Stimulated activated CD4-positive, alpha-beta T cell treated with anti-CD3 and anti-CD28 coated beads, Interleukin-1b, Interleukin-23, amount 100 ng/mL, for 1 hour (primary cell): ENCODE measurements at places on chromosomes 5 and 9.

DNA sequence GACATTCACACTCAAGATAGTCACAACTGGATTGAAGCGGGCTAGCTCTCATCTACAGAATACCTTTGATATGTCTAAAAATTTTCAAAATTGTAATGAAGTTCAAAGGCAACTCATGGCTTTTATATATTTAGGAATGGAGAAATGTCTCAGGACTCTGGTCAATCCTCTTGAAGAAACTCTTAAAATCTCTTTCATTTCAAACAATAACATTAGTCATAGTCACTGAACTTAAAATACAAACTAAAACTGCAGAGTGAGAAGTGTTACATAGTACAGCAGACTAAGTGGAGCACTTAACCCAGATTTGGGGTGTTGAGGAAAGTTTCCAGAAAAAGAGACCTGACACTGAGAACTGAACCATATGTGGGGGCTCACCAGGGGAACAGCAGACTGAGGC is 20.7 kb downstream of the FANCC start:
- no peak for DNase-seq

- no peak for DNase-seq
Measured at GRCh38 chr5:158565017-158565789, 534.5 kb downstream of the EBF1 start.

GRCh38 chr5:38673671-38674071 is 117.2 kb upstream of the LIFR start:
- DNase-seq: no peak

DNA sequence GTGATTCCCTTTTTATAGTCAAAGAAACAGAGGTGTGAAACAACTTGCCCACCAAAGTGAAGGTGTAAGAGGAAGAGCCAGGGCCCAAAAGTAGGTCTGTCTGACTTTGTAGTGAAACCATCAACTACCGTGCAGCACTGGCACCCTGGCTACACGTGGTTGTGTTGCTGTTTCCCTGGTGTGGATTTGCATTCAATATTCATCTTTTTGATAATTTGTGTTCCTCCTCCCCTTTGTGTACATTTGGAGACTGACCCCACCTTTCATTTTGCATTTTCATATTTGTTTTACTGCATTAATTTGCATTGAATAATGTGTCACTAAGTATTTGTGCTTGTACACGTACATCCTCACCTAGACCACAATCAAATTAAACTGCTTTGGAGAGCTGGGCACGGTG is 873.8 kb upstream of the WWC1 start:
- DNase-seq: no peak

GRCh38 chr5:143195491-143195890 is 208.0 kb downstream of the NR3C1 start:
- no peak for DNase-seq

DNA sequence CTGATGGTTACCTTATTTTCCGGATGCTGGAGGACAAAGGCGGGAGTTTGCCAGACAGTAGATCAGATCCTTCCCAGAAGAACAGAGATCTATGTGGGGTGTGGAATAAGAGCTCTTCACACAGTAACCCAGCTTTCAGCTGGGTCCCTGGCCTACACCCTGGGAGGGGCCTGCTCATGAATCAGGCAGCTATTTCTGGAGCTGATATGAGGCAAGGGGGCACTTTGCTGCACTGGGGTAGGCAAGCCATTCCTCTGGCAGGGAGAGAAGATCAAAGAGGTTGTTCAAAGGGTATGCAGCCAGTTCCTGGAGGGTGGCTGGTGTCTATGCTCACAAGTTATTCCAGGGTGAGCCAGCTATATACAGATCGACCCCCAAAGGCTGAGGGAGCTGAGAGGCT is 48.6 kb downstream of the CYSTM1 start:
- DNase-seq: no peak

DNA sequence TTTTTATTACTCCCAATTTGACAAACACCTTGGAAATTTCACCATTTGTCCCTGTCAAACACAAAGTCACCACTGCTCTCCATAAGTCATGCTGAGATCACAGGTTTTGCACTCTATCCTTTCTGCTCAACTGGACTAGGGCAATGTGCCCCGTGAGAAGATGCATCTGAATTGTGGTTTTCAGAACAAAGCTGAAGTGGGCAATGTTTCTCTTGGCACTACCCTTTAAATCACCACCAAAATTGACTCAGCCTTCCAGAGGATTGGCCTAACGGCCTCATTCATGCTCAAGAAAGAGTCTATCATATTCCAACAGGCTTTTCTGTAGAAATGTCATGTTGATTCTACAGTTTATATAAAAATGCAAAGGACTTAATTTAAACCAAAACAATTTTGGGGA is 81.0 kb upstream of the TRIO start:
- DNase-seq: no peak

- DNase-seq: no peak
Measured at GRCh38 chr5:141850786-141851185, 27.4 kb downstream of the PCDH1 start.

DNA sequence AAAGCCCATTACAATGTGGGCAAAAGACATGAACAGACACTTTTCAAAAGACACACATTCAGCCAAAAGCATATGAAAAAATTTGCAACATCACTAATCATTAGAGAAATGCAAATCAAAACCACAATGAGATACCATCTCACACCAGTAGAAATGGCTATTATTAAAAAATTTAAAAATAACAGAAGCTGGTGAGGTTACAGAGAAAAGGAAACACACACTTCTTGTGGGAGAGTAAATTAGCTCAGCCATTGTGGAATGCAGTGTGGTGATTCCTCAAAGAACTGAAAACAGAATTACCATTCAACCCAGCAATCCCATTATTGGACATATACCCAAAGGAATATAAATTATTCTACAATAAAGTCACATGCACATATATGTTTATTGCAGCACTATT is 585.2 kb upstream of the TUSC1 start:
- DNase-seq: no peak

- DNase-seq: no peak
Measured at GRCh38 chr5:133203317-133204305, 151.8 kb downstream of the HSPA4 start.

- no peak for DNase-seq
Measured at GRCh38 chr5:147912011-147912410, 5.7 kb upstream of the C5orf46 start.

DNA sequence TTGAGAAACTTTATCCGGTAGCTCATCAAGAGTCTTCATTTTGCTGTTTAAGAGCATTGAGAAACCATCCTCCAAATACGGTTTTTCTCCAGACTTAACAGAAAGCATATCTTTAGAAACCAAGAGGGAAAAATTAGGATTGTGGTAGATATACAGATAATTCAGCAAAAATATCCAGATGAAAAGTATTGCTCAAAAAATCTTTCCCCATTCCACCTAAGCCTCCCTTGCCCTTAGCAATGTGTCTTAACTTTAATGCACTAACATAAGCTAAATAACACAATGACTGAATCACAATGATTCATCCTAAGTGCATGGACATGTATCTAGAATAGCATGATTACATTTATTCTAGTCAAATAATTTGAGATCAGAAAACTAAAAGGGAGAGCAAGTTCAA is 130.3 kb upstream of the TARS1 start:
- DNase-seq: no peak

GRCh38 chr5:95956900-95957293 is 4.8 kb downstream of the ELL2 start:
- no peak for DNase-seq

DNA sequence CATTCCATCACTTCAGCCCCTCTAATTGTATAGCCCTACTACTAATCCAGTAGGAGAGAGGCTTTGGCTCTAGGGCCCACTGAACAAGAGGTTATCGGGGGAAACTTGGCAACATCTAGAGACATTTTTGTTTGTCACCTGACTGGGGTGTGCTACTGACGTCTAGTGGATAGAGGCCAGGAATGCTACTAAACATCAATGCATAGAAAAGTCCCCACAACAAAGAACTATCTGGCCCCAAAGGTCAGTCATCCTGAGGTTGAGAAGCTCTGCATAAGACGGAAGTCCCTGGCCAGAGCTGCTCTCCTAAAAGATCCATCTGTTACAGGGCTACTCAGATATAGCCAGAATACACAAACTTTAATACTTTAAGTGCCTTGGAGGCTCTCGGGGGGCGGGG is 570.6 kb upstream of the KLF4 start:
- no peak for DNase-seq

- no peak for DNase-seq
Measured at GRCh38 chr5:85173469-85173868, 788.8 kb upstream of the EDIL3 start.

GRCh38 chr5:31285025-31285424 is 91.5 kb downstream of the CDH6 start:
- DNase-seq: no peak

DNA sequence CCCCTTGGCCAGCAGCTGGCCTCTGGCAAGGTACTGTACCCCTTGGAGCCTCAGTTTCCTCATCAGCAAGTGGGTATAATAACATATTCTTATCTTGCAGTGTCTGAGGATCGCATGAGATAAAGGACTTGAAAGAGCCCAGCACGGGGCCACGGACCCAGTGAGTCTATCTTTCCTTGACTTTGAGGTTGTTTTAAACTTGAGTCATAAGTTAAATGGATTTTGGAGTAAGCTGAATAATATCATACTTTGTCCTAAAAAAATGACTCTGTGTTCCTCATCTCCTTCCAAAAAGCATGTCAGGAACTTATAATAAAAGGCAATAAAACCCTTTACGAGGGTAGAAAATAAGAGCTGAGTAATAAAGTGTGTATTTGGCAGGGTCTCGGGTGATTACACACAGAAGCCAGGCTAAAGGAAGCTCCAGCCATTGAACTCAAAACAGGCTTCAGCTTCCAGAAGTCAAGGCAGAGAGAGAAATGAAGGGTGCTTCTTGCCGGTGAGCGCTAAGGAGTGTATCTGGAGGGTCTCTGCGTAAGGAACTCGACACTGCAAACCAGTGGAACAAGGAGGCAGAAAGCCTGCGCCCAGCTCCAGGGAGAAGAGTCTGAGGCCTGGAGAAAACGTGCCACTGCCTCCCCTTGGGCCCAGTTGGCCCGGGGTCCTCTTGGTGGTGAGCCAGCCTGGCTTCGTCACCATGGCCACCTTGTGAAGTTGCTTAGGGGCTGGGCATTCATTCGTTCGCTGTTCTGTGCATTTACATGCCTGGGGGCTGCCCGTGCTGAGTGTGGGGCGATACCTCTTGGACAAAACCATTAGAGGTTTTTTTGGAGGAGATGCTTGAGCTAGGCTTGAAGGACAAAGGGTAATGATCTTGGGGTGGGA is 72.4 kb upstream of the PHYKPL start:
- DNase-seq: no peak

DNA sequence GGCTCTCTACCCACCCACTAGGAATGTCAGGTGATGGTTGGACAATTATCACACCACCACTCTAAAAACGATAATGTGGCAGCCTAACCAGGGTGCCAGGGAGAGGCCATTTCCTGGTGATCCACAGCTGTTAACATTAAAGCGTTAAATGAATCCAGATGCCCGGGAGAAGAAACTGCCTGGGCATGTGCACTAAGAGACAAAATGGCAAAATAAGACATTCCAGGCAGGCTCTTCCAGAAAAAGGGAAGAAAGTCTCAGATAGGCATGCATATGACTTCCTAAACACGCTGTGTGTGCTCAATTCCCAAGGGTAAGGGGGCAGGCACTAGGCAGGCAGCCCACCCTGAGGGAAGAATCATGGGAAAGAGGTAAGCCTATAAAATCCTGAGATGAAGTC is 4.6 kb upstream of the TXN start:
- no peak for DNase-seq

DNA sequence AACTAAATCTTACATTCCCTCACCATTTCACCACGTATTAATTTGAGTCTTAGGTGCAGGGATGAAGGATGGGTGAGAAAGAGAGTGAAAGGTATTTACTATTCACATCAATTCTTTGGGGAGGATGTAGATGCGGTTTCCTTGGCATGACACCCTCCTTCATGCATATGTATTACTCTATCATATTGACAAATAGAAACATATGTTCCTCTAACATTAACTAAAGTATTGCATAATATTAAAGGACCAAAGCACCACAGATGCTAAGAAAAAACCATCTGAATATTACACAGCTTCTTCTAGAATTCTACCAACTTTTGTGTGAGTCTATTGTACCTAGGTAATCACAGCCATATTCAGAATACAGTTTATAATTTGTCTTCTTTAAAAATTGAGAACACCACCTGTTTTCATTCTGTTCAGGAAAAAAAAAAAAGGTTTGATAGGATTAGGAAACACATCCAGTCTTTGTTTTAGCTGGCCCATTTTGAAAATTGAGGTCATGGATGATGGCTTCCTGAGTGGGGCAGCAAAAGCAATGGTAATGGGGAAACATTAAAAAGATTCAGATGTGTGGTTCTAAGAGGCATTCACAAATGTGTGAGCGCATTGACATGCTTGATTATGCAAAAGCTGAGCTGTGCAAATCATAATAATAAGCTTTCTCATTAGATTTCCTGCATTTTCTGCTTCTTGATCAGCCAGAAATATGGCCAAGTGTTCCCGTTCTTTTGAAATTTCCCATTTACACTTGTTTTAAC is 1011.5 kb upstream of the NUDT12 start:
- DNase-seq: no peak

GRCh38 chr9:130433168-130433946 is 11.4 kb upstream of the ASS1 start:
- no peak for DNase-seq

DNA sequence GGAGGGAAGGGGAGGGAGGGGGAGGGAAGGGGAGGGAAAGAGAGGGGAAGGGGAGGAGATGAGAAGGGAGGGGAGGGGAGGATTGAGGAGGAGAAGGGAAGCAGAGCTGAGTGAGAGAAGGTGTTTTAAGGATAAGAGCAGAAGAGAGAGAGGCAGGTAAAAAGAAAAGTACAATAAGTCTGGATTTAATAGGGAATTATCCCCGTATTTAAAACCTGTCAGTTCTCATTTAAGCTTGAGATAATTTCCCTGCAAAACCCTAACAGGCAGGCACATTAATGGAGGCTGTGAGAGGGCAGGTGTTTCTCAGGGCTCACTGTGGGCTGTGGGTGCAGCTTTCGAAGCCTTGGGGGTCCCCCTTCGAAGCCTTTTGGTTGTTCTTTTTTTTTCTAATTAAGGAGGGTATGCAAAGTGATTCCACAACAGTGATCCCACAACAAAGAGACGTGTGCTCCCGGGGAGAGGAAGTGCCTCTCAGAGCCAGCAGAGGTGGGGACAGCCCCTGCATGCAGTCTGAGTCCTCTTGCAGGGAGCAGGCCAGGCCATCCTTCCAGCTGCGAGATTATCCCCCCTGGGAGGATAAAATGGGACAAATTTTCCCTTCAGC is 317.9 kb upstream of the IRX1 start:
- DNase-seq: no peak

- DNase-seq: no peak
Measured at GRCh38 chr9:14314929-14315874, 1.3 kb upstream of the NFIB start.

DNA sequence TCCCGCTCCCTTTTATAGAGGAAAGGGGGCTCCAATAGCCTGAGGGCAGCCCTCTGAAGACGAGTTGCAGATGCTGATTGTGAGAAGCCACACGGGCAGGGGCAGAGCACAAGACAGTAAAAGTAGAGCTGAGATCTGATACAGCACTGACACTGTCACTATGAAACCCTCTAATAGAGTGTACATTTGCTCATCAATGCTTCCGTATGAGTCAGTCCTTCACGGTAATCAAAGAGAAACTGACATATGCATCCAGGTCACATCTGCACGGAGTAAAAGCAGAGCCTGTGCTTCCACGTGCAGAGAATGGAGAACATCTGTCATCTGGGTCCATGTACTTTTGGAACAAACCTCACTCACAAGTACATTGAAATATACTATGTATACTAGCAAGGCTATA is 60.6 kb upstream of the TMEM215 start:
- no peak for DNase-seq
